ENCODE measurements at places on chromosomes 3 and 15.

DNA sequence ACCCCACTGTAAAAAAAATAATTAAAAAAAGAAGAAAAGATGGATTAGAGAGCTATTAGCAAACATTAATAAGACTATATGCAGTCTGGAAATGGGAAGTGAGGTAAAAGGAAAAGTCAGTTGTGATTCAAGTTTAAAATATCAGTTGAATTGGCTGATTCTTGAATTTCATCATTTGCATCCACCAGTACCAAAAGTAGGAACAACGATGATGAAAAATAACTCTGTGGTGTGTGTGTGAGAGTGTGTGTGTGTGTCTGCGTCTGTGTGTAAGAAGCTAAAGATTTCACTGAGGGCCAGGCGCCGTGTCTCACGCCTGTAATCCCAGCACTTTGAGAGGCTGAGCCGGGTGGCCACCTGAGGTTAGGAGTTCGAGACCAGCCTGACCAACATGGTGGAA, 56.0 kb upstream of the SLC4A7 start:
- DNase-seq = no peak

- DNase-seq = no peak
These were observed 773 bp downstream of the ANKRD28 start for GRCh38 chr3:15796771-15797641.

GRCh38 chr15:35956056-35956455, 410.1 kb upstream of the DPH6 start:
- DNase-seq = no peak

DNA sequence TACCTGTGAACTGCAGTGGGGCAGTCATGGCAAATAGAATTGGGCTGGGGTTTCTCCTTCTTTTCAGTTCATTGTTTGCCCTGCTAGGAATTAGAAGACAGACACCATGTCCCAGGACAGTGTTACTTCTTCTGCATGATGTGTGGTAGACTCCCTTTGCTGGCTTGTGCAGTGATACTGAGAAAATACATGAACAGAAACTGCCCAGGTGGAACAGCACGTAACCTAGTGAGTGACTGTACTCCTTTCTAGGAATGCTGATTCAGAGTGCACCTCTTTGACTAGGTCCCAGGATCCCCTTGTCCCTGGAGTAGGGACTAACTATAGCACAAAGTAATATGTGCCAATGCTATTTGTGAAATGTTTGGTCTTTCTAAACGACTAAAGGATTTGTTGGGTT, 10.7 kb upstream of the SLC22A13 start:
- no peak for DNase-seq

DNA sequence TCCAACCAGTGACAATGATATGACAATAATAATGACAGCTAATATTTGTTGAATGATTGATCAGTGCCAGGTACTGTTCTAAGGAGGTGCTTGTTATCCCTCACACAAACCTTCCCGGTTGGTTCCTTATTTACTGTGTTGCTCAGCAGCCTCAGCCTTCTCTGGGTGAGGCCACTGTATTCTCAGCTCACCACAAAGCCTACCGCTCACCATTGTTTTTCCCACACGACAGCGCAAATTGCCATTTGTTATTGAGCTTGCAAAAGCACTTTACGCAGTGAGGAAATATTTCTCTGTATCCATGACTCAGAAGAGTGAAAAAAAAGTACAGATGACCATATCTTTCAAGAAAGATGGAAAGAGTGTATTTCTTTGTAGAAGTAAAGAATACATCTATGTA, 49.5 kb upstream of the PDZRN3 start:
- no peak for DNase-seq

DNA sequence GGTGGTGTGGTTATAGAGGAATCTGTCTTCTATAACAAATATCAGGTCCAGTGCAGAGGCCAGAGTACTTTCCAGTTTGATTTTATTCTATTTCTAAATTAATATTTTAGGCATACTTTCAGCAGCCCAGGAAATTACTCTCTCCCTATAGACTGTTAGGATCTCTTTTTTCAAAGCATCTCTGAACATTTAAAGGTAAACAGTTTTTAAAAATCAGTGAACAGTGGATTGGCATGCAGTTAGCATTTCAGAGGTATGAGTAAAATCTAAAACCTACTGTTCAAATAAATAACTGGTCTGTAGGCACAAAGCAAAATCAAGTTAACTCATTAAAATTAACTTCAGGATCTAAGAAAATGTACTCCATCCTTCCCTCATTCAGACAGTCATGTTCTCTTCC, 3.0 kb downstream of the ZBED2 start:
- no peak for DNase-seq
